ENCODE measurements at places on chromosomes 12 and 14. TPM values are rescaled to one million over a fixed set of nuclear protein-coding genes. Genes with fewer than 3 reads are reported as not detected.

SDSL gene
- total RNA-seq = 6.5 TPM

CLEC1B gene
- not detected for total RNA-seq

IFI27L1 gene
- 11.5 TPM for total RNA-seq

SLC6A15 gene
- under 0.01 TPM for total RNA-seq

ADAM20 gene
- total RNA-seq = 1.5 TPM

CD163 gene
- total RNA-seq = under 0.01 TPM

AKAP5 gene
- 0.59 TPM for total RNA-seq

NFE2 gene
- total RNA-seq = 2.7 TPM

MIP gene
- not detected for total RNA-seq

REP15 gene
- 3.5 TPM for total RNA-seq

All from osteoblast (primary cell).